Suppressor macrophage treated with lipopolysaccharide for 4 hours (primary cell): ENCODE measurements at places on chromosomes 1 and 21.

DNA sequence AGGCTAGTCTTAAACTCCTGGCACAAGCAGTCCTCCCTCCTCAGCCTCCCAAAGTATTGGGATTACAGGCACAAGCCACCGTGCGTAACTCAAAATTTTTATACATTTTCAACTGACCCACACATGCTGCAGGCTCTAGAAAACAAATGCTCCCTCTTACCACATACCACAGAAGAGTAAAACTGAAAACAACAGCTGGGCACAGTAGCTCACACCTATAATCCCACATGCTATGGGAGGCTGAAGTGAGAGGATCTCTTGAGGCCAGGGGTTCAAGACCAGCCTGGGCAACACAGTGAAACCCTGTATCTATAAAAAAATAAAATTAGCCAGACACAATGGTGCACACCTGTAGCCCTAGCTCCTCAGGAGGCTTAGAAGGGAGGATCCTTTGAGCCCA lies 56.7 kb downstream of the AKT3 start:
- DNase-seq: no peak

DNA sequence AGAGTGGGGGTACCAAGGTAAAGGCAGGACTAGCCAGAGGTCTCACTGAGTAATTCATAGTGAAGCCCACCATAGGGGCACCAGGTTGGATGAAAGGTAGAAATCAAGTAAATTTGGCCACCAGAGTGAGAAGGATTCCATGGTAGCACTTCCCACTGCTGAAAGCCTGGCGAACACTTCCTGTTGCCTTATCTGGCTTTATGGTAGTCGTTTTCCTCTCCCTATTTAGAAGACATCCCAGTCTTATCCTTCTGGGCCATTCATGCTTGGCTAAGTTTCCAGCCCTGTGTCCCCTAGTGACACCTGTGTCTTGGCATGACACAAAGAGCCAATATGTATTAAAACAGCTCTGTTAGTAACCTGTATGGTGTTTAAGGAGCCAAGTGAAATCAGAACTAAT lies 74.3 kb upstream of the SIPA1L2 start:
- no peak for DNase-seq

GRCh38 chr1:21314743-21315396 lies 24.6 kb upstream of the ECE1 start:
- DNase-seq: no peak

DNA sequence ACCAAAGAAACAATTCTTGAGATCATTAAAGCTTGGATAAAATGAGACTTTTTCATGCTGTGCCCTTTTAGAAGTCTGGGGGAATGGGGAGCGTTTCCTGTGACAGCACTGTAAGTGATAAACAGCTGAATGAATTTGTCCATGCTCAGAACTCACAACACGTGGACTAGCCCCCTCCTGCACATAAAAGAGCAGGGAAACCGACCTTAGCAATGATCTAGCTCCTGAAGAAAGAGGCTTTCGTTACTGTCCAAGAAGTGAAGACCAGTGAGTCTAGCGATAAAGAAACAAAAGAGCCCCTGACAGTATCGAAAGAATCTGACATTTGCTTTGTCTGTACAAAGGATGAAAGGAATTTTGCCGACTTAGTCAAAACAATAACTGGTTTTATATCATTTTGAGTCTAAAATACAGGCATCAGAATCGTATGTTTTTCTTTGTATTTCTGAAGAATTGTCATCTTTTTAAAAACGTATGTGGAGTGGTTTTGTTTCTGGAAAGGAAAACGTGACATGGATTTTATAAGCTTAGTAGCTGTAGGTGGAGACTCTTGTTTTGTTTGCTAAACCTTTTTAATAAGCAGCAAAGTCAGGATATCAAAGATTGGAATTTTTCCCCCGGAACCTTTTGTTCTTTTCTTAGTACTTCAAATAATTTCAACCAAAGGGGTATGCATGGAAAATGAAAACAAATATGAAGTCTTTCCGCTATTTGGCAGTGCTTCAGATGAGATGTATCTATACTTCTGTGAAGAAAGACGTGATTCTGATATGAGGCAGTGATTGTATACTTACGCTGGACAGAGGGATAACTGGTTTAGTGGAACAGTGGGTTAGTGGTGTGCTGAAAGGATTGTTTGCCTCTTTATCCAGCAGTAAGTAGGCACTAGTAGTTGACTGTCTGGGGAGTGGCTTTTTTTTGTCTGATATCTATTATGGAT lies 61.0 kb downstream of the MAST2 start:
- no peak for DNase-seq

DNA sequence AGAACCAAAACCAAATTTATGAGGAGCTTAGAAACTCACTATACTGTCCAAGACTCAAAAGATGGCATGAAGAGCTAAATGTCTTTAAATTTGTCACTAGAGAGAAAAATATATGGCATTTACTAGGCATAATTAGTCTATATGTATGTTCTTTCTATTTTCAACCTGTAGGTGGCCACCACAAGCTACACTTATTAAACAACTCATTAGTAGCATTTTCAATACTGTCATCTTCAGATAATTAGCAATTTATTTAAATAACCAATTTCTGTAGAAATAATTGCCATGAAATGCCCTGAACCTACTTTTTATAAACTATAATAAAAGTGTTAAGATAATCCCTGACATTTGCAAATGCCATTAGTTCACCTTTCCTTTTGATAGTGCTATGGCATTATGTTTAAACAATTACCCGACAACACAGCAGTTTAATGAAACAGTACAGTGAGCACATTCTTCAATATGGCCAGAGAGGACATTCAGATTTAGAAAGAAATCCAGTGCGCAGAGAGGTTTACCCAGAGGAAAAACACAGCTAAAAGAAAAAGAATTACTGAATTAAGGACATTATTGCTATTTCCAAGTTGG lies 522.5 kb downstream of the PTBP2 start:
- peak; percentile 10 for DNase-seq
